ENCODE measurements at places on chromosomes 13 and 19. TPM values are rescaled to one million over a fixed set of nuclear protein-coding genes. Genes with fewer than 3 reads are reported as not detected.
A peak's percentile ranks its signal among the peaks of the same experiment; 100 is the strongest.

DNA sequence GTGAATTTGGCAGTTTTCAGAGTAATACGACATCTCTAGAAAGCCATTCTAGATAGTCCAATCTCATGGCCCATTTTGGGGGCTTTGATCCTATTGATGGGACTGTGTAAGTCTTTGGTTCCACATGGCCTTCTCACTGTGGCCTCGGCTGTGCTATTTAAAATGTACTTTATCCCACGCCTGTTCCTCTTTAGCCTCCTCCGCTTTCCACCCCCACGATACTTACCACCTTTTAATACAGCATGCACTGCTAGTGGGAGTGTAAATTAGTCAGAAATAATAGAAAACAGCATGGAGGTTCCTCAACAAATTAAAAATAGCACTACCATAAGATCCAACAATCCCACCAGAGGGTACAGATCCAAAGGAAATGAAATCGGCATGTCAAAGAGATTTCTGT lies 28.3 kb upstream of the CEBPG start:
- no peak for DNase-seq

DNA sequence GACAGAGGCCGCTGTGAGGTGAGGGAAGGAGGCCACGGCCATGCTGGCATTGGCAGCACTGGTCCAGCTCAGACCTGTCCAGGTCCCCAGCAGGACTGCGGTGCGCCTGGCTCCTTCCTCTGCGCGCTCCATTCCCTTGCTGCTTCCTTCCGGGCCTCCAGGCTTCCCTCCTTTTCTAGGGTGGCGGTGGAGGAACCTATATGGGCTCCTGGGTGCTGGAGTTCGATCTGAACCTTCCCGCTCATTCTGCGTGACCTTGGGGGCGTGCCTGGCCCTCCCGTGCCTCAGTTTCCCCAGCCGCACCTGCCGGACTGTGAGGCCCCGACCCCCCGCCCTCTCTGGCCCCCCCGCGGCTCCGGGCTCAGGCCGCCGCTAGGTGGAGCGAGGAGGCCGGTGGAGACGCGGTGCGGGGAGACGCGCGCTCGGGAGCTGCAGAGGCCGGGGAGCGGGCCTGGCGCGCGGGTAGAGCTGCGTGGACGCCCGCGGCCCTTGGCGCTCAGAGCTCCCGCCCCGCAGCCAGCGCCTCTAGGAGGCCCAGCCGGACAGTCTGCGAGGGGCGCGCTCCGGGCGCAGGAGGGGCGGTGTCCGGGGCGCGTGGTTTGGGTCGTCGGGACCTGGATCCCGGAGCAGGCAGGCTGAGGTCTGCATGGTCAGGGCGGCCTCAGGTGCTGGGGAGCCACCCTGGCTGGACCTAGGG lies 29.9 kb downstream of the EFNA2 start:
- peak; percentile 62 for DNase-seq

DNA sequence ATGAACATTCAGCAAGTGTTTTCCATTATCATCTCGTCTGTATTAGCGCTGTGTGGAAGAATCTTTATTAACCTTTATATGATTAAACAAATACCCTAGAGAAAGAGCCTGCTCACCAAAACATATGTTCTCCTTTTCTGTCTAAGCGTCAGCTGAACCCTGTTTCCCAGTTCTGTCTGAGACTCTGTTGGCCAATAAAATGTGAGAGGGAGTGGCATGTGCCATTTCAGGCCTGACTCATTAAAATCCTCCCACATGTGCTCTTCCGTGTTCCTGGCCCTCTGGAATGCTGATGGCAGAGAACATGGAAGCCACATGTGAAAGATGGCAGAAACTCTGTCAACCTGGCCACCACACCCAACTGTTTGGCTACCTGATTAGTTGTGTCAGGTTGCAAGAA lies 181.9 kb upstream of the EDNRB start:
- DNase-seq: no peak

DNA sequence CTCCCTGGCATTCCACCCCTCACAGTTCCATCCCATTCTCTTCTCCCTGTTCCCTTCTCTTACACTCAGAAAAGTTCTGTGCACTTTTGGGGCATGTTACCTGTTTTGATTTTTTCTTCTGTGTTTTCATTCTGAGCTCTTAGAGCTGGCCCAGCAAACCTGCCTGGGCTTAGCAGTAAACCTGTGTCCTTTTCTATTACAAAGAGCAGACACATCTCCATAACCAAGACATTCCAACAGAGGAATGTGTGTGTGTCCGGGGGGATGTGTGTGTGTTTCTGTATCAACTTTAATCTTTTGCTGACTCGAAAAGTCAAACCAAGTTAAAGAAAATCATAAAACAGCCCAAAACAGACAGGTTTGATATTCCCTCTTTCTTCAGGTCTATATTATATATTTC lies 49.1 kb upstream of the SOX21 start:
- DNase-seq: no peak

GRCh38 chr13:75513271-75513670 lies 24.4 kb downstream of the COMMD6 start:
- DNase-seq: no peak

GRCh38 chr13:44549476-44549875 lies 26.7 kb downstream of the TSC22D1 start:
- DNase-seq: no peak

DNA sequence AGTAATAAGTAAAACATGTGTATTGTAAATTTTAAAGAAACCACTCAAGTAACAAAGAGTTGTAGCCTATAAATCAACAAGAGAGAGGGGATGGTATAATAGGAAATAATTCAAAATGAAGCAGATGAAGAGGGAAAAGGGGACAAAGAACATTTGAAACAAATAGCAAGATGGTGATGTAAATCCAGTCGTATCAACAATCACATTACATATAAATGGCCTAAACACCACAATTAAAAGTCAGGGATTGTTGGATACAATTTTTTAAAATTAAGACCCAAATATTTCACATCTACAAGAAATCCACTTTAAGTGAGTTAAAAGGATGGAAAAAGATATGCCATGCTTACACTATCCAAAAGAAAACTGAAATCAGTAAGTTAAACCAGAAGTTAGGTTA lies 15.2 kb downstream of the FNDC3A start:
- DNase-seq: no peak

The VSTM2B gene
- not detected for total RNA-seq

The ZNF573 gene
- 2.9 TPM for total RNA-seq

The DOHH gene
- total RNA-seq: 20.8 TPM

The NECTIN2 gene
- 23.6 TPM for total RNA-seq

The PLD3 gene
- 141 TPM for total RNA-seq

All from MG63 (cell line).